ENCODE measurements at places on chromosomes 2 and 18. TPM values are rescaled to one million over a fixed set of nuclear protein-coding genes. Genes with fewer than 3 reads are reported as not detected.

GRCh38 chr18:61466736-61467135 is 133.5 kb downstream of the CDH20 start:
- no peak for DNase-seq

DNA sequence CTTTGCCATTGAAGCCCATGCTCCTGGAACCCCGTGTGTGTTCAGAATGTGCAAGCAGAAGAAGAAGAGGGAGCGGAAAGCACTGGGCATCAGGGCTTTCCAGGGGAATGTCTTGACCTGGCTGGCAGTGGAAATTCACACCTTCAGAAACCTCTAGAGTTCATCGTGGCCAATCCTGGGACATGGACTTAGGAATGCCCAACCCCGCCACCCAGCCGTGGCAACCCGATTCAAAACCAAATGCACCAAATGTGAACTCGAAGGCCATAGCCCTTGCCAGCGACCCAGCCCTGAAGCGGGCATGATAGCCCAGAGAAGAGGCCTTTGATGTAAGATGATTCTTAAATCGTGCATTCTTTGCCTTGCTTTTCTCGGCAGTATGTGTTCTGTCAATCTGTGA is 69.4 kb downstream of the ADI1 start:
- DNase-seq, result no peak

The PAX3 gene
- not detected for total RNA-seq

The HOXD9 gene
- total RNA-seq, result 70.8 TPM

The CAPN14 gene
- 0.29 TPM for total RNA-seq

The CNOT9 gene
- 49.6 TPM for total RNA-seq

The GCG gene
- total RNA-seq, result not detected

The PNKD gene
- 11.8 TPM for total RNA-seq

DNA sequence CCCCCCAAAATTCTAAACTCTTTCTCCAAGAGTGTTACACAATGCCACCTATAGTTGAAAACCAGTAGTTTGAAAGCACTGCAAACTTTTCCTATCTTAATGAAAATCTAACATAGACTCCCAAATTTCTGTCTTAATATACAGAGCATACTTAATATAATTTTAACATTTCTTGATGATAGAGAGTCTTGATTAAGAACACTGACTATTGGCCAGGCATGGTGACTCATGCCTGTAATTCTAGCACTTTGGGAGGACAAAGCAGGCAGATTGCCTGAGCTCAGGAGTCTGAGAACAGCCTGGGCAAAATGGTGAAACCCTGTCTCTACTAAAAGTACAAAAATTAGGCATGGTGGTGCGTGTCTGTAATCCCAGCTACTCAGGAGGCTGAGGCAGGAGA is 34.2 kb downstream of the ASXL2 start:
- DNase-seq, result no peak

DNA sequence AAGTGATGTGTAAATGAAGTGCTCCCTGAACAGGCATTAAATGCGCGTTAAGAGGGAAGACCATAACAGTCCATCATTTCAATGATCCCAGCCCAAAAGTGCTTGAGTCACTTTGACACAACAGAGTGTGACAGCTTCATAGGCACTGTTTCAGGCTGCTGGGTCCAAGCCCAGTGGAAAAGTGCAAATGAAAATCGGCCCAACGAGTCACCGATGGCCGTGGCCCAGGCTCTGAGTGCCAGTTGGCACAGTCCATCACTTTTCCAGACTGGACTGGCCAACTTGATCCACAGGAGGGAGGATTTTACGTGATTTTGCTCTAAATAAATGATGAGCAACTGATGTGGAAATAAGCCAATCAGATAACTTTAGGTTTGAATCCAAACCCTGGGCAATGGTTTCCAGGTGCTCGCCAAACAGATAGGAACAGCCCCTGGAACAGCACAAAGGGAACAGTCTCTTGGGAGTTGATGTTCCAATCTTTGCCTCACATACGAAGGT is 114.0 kb downstream of the SP3 start:
- peak; percentile 77 for DNase-seq

The ATOH8 gene
- total RNA-seq, result 83.0 TPM

DNA sequence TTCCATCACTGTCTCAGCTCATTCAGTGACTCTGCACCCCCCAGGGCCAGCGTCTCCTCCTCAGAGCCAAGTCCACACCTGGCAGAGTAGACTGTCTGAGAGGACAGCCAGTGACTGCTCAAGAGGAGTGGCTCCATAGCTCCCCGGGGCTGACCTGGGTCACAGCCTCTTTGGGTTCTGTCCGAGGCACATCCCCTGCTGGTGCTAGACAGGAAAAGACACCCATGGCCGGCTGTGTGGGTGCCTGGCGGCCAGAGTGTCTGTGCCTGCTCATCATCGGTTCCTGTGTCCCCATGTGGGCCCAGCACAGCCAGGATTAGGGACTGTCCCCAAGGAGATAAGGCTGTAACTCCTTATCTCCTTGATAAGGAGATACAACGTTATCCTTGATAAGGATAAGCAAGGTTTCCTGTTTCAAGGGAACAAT is 3.5 kb upstream of the CROCC2 start:
- DNase-seq, result no peak

DNA sequence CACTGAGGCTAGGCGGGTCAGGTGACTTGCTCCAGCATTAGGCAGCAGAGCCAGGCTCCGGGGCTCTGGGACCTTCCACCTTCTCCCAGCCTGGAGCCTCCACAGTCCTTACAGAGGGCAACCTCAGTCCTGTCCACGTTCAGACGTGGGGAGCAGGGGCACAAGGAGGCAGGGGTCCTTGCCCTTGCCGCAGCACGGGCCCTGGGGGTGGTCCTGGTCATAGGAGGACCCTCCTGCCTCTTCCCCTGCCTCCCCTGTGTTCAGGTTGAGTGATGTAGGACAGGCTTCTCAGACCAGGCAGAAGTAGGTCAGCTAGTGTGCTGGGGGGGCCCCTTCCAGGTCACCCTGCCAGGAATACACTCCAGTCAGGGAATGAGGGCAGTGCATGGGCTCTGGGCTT is 5.4 kb upstream of the ARHGEF4 start:
- no peak for DNase-seq

The UBE2F gene
- 88.9 TPM for total RNA-seq

- DNase-seq, result no peak
These were observed 15.7 kb downstream of the GPR35 start for GRCh38 chr2:240640939-240641338.

DNA sequence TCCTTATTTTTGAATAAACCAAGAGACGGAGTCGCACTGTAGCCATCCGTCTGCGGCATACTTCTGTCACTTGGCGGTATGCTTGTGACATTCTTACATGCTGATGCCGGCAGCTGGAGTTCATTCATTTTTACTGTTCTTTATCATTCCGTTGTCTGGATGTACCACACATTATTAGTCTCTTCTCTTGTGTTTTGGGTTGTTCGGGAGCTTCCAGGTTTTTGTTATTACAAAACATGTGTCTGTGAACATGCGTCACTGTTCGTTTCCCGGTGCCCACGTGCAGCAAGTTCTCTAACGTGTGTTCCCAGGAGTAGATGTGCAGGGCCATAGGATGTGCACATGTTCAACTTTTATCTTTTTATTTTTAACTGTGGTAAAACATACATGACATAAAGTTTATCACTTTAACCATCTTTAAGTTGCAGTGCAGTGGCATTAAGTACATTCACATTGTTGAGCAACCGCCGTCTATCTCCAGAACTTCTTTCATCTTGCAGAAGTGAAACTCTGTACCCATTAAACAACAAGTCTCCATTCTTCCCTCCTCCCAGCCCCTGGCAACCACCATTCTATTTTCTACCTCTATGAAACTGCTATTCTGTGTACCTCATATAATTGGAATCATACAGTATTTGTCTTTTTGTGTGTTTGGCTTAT is 40.1 kb downstream of the MTCL1 start:
- no peak for DNase-seq

DNA sequence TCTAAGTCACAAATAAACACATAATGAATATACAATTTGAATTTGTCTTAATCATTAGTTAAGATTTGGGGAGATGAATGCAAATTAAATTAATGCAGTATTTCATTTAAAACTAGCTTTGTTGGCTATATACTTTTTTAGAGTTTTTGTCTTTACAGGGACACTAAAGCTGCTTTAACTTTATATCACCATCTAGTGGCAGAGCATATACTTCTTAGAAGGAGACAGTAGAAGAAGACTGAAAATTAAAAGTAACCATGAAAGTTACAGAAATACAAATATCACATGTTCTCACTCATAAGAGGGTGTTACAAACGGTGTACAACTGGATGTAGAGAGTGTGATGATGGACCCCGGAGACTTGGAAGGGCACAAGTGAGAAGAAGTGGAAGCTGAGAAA is 268.3 kb upstream of the NETO1 start:
- no peak for DNase-seq

The C2orf78 gene
- not detected for total RNA-seq

- DNase-seq, result no peak
These were observed 203.8 kb downstream of the TNS1 start for GRCh38 chr2:217798743-217799562.

The PDE11A gene
- total RNA-seq, result 2.3 TPM

- DNase-seq, result no peak
These were observed 398.5 kb downstream of the CDH2 start for GRCh38 chr18:27778441-27778840.

DNA sequence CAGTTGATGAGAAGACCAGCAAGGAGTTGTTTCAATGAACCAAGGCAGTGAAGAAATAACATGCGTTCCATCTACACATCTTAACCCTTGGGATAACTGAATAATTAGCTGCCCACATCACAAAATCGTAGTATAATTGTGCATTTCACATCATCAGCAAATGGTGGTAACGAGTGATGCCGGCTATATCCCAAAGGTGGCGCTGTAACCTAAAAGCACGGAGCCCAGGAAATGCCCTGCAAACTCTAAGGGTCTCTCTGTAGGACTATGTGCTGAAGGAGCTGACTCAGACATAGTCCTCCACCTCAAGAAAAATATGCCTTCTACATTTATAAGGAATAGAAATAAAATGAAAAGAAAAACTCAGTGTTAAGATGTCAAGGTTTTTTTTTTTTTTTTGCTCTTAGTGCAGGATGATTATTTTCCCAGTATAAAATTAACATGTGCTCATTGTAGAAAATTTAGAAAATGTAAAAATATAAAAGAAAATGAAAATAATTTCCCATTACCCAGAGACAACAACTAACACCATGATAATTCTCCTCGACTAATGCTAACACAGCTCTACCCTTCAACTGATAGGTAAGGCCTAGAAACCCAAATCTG is 23.1 kb upstream of the DSG3 start:
- DNase-seq, result no peak

The GLI2 gene
- total RNA-seq, result 23.6 TPM

- DNase-seq, result no peak
These were observed 25.3 kb downstream of the CRIM1 start for GRCh38 chr2:36380624-36381481.

The ELOA2 gene
- total RNA-seq, result not detected

- no peak for DNase-seq
These were observed 527 bp downstream of the IGFBP5 start for GRCh38 chr2:216694826-216695217.

- no peak for DNase-seq
These were observed 138.8 kb upstream of the ID2 start for GRCh38 chr2:8543060-8543382.

GRCh38 chr2:176177580-176178037 is 10.9 kb upstream of the HOXD1 start:
- no peak for DNase-seq

The BOLL gene
- total RNA-seq, result not detected

GRCh38 chr2:221143231-221143630 is 428.9 kb downstream of the EPHA4 start:
- DNase-seq, result no peak

- DNase-seq, result no peak
These were observed 2.3 kb downstream of the DCAF17 start for GRCh38 chr2:171436307-171436706.

The C2orf74 gene
- total RNA-seq, result 18.2 TPM

The CHRNG gene
- total RNA-seq, result not detected

DNA sequence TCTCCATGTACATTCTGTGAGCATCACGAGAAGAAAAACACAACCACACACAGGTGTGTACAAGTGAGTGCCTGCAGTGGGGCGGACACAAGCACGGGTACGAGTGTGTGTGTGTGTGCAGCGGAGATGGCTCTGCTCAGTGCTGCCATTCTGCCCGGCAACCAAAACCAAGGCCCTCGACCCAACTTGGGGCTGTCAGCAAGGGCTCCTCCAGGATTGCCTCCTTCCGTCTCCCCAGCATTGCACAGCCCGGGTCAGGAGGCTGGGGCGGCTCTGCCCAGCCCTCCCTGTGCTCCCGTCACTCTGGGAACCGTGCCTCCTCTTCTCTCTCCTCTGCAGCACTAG is 66.5 kb downstream of the PXDN start:
- no peak for DNase-seq

- no peak for DNase-seq
These were observed 87.2 kb downstream of the LONRF2 start for GRCh38 chr2:100235098-100235497.

The LYPD1 gene
- 7.1 TPM for total RNA-seq

GRCh38 chr2:161761160-161761559 is 136.9 kb downstream of the SLC4A10 start:
- no peak for DNase-seq

DNA sequence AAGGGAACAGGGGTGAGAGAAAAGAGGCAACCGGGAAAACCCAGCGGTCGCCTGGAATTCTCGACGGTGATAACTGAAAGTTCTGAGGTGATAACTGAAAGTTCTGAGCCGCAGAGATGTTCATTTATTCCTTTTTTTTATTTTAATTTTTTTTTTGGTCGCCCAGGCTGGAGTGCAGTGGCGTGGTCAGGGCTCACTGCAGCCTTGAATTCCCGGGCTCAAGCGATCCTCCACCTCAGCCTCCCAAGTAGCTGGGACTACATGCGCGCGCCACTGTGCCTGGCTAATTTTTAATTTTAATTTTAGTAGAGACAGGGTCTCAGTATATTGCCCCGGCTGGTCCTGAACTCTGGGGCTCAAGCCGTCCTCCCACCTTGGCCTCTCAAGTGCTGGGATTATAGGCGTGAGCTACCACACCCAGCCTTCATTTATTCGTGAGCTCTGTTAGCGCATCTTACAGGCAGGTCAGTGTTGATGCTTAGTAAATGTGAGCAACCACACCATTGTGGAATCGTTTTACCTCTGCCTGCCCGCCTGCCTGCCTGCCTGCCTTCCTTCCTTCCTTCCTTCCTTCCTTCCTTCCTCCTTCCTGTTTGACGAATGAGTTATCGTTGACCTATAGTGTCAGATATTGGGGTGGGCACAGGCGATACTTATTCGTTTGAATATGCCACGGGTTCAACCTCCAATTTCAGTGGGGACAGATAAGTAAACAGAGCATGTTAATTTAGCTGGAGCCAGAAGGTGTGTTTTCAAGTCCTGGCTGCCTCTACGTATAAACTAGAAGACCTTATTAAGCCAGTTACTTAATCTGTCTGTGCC is 557 bp upstream of the E2F6 start:
- no peak for DNase-seq

The NCKAP5 gene
- total RNA-seq, result 3.3 TPM

DNA sequence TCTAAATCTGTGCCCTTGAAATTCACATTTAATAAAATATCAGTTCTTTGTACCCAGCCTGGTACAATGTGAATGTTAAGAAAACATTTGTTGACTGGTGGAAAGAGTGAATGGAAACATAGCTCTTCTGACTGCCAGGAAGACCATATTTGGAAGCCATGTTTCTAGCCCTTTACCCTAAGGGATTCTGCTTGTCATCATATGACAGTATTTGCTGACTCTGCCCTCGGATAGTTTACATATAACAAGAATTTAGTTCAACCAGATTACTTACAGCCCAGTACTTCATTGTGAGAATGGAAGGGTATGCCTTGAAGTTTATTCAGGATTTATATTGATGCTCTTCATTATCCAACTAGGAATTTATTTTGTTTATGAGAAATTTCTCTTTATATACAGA is 13.8 kb upstream of the KCNS3 start:
- no peak for DNase-seq

All from uterus (tissue), 4 donors.